Vagina (tissue), 2 donors: ENCODE measurements at places on chromosomes 7 and 10. TPM values are rescaled to one million over a fixed set of nuclear protein-coding genes. Genes with fewer than 3 reads are reported as not detected.

GRCh38 chr7:118878336-118878735 is 653.8 kb downstream of the ANKRD7 start:
- no peaks in the 10 kb centered on the region for H3K4me1 ChIP-seq
- H3K27me3 ChIP-seq, result no peaks in the 10 kb centered on the region
- no peaks in the 10 kb centered on the region for H3K36me3 ChIP-seq
- H3K27ac ChIP-seq, result no peak overlapping the region
- no peak overlapping the region for H3K4me3 ChIP-seq
- no peak for DNase-seq

DNA sequence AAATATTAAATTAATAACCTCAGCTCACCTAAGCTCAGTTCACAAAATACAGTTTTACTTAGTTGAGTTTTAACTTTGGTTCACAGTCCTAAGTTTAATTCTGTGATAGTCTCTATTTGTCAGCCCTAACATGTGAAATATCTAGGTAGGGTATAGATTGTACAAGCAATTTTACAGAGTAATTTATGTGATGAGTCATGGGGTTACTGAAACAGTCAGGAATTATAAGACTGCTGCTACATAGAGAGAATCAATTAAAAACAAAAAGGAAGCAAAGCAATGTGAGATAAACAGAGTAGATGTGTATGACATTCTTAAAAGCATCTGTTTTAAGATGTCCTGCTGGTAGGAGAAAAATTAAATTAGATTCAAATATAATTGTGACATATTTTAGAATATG is 1018.2 kb upstream of the KCND2 start:
- no peak for DNase-seq
- no peaks in the 10 kb centered on the region for H3K36me3 ChIP-seq
- H3K27ac ChIP-seq, result no peak overlapping the region
- H3K4me3 ChIP-seq, result no peak overlapping the region
- H3K27me3 ChIP-seq, result no peaks in the 10 kb centered on the region

DNA sequence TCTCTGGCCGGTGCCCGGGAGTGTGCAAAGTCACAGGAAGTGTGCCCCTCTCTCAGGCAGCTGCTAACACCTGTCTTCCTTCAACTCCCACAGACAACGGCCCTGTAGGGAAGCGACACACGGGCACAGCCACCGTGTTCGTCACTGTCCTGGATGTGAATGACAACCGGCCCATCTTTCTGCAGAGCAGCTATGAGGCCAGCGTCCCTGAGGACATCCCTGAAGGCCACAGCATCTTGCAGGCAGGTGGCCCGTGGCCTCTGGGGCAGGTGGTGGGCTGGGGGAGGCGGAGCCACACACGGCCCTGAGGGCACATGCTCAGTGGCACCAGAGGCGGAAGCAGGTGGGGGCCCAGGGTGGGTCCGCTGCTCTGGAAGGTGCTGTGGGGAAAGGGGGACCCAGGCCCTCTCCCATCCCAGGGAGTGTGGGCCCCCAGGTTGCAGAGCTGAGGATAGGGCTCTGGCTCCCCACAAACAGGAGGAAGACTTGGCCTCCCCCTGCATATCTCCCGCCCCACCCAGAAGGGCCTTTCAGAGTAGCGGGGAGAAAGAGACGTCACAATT is 6.9 kb downstream of the C10orf105 start:
- no peak overlapping the region for H3K4me3 ChIP-seq
- no peaks in the 10 kb centered on the region for H3K27me3 ChIP-seq
- peak overlapping the region; percentile 95 for H3K27ac ChIP-seq
- no peaks in the 10 kb centered on the region for H3K36me3 ChIP-seq
- no peak for DNase-seq

DNA sequence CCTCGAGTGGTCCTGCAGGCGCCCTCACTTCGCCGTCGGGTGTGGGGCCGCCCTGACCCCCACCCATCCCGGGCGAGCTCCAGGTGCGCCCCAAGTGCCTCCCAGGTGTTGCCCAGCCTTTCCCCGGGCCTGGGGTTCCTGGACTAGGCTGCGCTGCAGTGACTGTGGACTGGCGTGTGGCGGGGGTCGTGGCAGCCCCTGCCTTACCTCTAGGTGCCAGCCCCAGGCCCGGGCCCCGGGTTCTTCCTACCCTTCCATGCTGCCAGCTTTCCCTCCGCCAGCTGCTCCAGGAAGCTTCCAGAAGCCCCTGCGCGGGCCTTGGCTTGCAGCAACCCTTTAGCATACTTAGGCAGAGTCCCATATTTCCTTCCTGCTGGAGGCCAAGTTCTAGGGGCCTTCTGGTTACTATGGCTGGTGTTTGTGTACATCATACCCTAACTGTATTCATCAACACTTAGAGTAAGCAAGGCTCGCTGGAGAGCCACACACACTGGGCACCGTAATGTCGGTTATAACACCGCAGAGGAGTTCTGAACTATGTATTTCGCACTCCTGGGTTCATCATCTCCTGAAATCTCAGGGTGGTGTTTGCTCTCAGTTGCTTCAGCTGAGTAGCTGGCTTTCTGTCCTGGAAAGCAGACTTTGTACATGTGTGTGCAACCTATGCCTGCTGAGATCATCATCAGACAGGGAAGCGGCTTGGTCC is 471 bp downstream of the MGMT start:
- peaks cover 19% of the 10 kb centered on the region for H3K4me1 ChIP-seq
- H3K4me3 ChIP-seq, result peak overlapping the region; percentile 82
- peak; percentile 95 for DNase-seq
- H3K27me3 ChIP-seq, result no peaks in the 10 kb centered on the region
- peak overlapping the region; percentile 79 for H3K27ac ChIP-seq

GRCh38 chr7:101829821-101830220 is 12.4 kb downstream of the CUX1 start:
- no peak overlapping the region for H3K4me3 ChIP-seq
- H3K27me3 ChIP-seq, result no peaks in the 10 kb centered on the region
- H3K36me3 ChIP-seq, result no peaks in the 10 kb centered on the region
- DNase-seq, result no peak
- H3K4me1 ChIP-seq, result peaks cover 7% of the 10 kb centered on the region

DNA sequence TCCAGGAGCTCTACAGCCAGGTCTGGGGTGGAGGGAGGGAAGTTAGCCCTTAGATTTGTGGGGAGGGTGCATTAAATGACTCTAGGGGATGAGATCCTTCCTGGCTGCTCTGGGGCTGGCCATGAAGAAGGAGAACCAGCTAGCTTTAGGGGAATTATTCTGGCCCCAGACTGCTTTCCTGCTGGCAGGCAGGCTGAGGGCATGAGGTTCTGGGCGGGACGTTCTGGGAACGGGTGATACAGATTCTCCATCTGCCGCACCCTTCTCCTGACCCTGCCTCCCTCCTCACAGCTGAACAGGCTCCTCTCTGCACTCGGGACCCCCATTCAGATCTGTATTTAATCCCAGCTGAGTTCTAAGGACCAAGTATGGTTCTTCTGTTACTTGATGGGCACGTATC is 23.9 kb downstream of the GOLGA7B start:
- no peak overlapping the region for H3K4me3 ChIP-seq
- no peak overlapping the region for H3K27ac ChIP-seq
- DNase-seq, result no peak

DNA sequence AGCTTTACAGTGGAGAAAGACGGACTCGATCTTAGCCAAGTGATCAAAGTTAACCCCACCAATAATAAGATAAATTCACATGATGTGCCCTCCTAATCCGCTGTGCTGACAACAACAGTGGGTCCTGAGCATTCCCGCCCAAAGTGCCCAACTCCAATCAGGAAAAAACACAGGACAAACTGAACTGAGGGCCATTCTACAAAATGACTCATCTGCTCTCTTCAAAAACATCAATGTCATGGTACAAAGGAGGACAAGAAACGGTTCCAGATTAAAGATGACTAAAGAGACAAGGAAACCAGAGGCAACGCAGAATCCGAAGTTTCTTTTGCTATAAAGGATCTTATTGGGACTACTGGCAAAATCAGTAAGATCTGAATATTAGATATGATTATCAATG is 79.4 kb downstream of the CTBP2 start:
- no peaks in the 10 kb centered on the region for H3K27me3 ChIP-seq
- no peak for DNase-seq
- H3K4me1 ChIP-seq, result peaks cover 41% of the 10 kb centered on the region

DNA sequence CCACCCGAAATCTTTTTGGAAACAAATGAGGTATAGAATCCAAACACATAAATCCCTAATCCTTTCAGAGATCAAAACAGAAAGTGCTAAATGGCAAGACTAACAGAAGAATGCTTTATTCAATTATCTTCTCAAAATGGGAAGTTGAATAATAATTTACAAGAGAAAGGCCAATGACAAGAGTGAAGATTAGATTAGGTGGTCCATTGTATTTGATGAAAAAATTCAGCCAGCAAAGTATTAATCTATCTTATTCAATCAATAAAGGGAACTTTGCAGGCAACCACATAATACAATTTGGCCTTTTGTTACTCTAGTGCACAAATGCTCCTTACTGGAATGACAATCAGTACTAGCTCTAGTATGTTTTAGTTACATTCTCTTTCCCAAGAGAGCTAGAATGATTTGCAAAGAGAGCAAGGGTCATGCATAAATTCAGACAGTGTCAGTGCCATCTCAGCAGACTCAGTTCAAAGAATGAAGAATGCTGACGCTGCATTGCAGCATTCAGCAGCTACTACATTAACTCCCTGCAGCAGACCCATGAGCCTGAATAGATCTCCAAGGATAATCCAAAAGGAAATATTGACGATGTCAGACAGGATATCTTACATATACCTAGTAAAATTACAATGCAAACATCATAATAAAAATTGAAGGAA is 131.8 kb downstream of the ANK3 start:
- H3K27ac ChIP-seq, result no peak overlapping the region
- H3K36me3 ChIP-seq, result no peaks in the 10 kb centered on the region
- no peaks in the 10 kb centered on the region for H3K27me3 ChIP-seq
- H3K4me1 ChIP-seq, result no peaks in the 10 kb centered on the region

GRCh38 chr10:102675011-102675665 is 30.9 kb downstream of the TRIM8 start:
- no peak overlapping the region for H3K4me3 ChIP-seq
- no peaks in the 10 kb centered on the region for H3K36me3 ChIP-seq
- H3K27ac ChIP-seq, result peak overlapping the region; percentile 71
- no peak for DNase-seq

DNA sequence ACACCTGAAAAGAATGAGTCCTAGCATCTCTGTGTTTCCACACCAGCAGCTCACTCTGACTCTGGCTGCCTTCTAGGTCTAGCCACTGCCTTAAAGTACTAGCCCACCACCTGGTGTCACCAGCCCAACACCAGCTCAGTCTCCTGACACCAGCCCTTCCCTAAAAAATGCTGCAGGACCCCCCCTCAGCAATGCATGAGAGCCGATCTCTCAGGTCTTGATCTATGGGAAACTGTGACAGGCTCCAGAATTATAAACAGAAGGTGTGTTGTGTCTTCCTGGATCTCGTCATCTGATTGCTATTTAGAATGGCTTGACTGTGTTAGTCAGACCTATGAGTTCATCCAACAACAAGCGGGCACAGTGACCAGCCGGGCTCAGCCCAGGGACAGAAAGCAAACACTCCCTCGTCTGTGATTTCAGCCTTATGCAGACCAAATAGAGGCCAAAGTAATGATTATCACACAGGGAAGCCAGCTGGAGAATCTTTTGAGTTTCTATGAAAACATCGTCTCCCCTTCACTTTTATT is 66.6 kb downstream of the CUBN start:
- DNase-seq, result no peak
- no peaks in the 10 kb centered on the region for H3K27me3 ChIP-seq
- no peak overlapping the region for H3K4me3 ChIP-seq
- H3K4me1 ChIP-seq, result peaks cover 37% of the 10 kb centered on the region

- no peak for DNase-seq
- H3K4me1 ChIP-seq, result peaks cover 5% of the 10 kb centered on the region
- H3K36me3 ChIP-seq, result no peaks in the 10 kb centered on the region
- H3K27me3 ChIP-seq, result no peaks in the 10 kb centered on the region
- no peak overlapping the region for H3K27ac ChIP-seq
Observed at GRCh38 chr7:137590071-137590755, 246.7 kb upstream of the PTN start.

DNA sequence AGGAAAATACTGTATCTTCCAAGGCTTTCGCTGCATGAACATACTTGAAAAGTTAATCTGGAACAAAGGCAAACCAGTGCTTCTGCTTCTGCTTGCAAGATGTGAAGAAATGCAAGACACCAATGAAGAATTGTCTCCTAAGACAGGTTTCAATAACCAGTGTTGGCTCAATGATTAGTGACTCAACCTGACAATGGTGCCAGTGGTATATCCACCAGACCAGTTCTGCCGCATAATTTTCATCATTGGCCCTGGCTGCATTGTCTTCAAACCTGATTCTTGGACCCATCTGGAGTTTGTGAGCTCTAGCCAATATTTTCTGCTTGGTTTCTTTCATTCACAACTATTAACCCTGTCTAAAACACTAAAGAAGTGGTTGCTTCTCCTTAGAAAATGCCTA is 13.6 kb upstream of the STAMBPL1 start:
- no peaks in the 10 kb centered on the region for H3K27me3 ChIP-seq
- H3K27ac ChIP-seq, result no peak overlapping the region
- no peak overlapping the region for H3K4me3 ChIP-seq
- DNase-seq, result no peak
- H3K4me1 ChIP-seq, result no peaks in the 10 kb centered on the region

GRCh38 chr10:94274142-94274787 is 88.5 kb downstream of the NOC3L start:
- no peak overlapping the region for H3K27ac ChIP-seq
- no peak for DNase-seq
- no peaks in the 10 kb centered on the region for H3K4me1 ChIP-seq
- H3K36me3 ChIP-seq, result no peaks in the 10 kb centered on the region
- H3K4me3 ChIP-seq, result no peak overlapping the region

- peaks cover 19% of the 10 kb centered on the region for H3K4me1 ChIP-seq
- H3K36me3 ChIP-seq, result no peaks in the 10 kb centered on the region
- H3K4me3 ChIP-seq, result no peak overlapping the region
- no peak overlapping the region for H3K27ac ChIP-seq
Observed at GRCh38 chr7:149720372-149721083, 52.9 kb downstream of the ZNF467 start.

DNA sequence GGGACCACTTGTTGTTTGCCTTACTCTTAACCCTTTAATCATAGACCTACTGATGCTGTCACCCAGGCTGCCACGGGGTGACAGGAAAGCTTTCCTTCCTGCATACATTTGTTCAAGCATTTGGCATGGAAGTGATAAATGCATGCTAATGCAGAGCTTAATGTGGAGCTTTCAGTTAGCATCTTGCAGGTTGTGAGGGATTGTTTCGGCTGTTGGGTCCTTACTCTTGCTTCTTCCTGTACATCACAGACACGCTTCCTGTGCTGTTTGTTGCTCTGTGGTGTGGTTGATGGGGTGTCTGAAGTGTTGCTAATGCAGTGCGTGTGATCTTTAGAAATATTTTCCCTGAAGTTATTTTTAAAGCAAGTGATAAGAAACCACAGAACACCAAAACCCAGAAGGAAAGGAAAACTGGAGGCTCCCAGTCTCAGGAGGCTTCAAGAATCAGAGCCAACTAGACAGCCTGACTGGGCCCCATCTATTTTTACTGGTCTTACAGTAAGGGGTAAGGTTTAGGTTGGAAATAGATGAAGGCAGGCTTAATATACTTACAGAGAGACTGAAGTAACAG is 143.1 kb downstream of the CHN2 start:
- no peaks in the 10 kb centered on the region for H3K27me3 ChIP-seq
- H3K4me3 ChIP-seq, result no peak overlapping the region
- no peaks in the 10 kb centered on the region for H3K4me1 ChIP-seq
- DNase-seq, result no peak

SH3PXD2A gene
- 56.2 TPM for total RNA-seq

EPO gene
- total RNA-seq, result not detected

PON3 gene
- 3.9 TPM for total RNA-seq

TMEM236 gene
- not detected for total RNA-seq

PRKRIP1 gene
- 17.4 TPM for total RNA-seq

AKR1C4 gene
- total RNA-seq, result not detected

TNS3 gene
- 36.8 TPM for total RNA-seq

ADRB1 gene
- not detected for total RNA-seq

BAIAP2L1 gene
- total RNA-seq, result 17.2 TPM

UROS gene
- total RNA-seq, result 20.9 TPM

CTNNA3 gene
- 0.98 TPM for total RNA-seq

UPK3B gene
- 2.7 TPM for total RNA-seq

INA gene
- total RNA-seq, result 3.9 TPM

GTF2I gene
- total RNA-seq, result 124 TPM

SLC39A12 gene
- total RNA-seq, result not detected
